ENCODE measurements at places on chromosomes 12 and 14.

DNA sequence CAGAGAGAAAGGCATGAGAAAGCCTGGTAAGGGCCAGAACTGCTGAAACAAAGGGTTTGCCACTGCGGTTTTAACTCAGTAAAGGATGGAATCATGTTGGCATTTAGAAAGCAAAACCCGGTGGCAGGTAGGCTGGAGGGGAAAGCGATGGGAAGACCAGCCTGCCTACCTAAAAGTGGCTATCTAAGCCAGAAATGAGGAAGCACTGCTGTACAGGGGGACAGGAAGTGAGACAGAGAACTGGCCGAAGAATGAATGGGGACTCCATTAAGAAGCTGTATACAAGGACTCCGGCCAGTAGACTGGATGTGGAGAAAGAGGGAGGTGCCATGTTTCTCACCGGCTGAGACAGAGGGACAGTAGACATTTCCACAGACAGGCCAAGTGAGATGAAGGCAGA lies 48.2 kb downstream of the PPM1H start:
- no peaks in the 10 kb centered on the region for H3K27me3 ChIP-seq
- no peaks in the 10 kb centered on the region for H3K36me3 ChIP-seq
- no peak for DNase-seq
- H3K4me3 ChIP-seq = no peak overlapping the region
- no peaks in the 10 kb centered on the region for H3K4me1 ChIP-seq
- H3K27ac ChIP-seq = no peak overlapping the region

DNA sequence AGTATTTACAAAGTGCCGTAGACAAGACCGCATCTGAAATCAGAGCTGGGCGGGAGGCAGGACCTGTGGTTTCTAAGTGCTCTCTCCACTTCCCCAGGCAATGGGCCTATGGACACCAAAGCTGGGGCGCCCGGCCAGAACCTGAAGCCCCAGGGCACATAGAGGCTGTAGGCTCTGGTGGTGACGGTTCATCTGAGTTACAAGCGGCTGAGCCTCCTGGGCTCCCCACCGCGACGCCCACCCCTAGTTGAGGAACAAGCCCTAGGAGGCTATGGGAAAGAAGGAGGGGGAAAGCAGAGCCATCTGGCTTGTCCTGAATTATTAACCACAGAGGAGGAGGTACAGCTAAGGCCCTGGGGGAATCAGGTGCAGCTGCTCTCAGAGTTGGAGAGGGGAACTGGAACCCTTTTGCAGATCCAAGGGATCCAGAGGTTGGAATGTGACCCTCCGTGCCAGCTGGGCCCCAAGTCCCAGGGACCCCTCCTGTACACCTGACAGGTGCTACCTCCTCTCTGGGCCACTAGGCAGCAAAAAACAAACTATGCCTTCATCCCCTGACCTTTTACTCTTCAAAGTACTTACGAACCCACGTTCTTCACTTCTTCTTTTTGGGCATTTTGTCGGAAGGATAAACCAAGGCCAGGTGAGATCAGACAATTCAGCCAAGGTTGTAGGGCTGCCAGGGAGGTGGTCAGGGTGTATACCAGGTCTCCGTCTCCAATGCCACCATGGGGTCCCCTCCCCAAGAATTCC lies 77.2 kb downstream of the ARL6IP4 start:
- no peaks in the 10 kb centered on the region for H3K27me3 ChIP-seq
- H3K4me3 ChIP-seq = no peak overlapping the region
- no peak for DNase-seq
- no peaks in the 10 kb centered on the region for H3K36me3 ChIP-seq
- H3K27ac ChIP-seq = no peak overlapping the region

DNA sequence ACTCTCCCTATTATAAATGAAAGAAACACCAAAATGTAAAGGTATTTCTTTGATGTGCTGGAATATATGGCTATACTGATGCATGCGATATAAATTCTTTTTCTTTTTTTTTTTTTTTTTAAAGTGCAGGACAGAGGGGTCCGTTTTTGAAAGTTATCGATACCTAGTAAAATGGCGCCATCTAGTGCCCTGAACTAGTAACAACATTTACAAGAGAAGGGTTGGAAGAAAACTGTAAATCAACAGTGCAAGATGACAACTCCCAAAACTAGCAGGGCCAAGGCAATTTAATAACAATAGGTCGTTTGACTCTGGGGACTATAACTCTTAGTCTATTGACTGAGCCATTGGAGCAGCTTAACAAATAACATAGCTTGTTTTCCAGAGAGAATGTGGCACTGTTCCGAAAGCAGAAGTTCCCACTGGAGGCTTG lies 137.7 kb downstream of the SPTSSA start:
- H3K4me1 ChIP-seq = no peaks in the 10 kb centered on the region
- no peaks in the 10 kb centered on the region for H3K27me3 ChIP-seq
- no peaks in the 10 kb centered on the region for H3K36me3 ChIP-seq

DNA sequence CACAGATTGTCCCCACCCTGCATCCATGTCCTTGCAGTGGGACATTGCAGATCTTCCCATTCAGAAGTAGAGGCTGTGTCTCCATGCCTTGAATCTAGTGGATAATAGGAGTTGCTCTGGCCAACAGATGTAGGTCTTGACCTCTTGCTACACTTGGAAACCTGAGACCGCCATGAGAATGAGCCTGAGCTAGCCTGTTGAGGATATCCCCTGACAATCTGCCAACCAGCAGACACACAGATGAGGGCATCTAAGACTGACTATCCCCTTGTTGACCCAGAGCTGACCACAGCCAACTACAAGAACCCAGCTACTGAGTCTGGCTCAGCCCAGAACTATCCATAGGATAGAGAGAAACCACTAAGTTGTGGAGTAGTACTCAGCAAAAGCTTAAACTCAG lies 161.1 kb upstream of the NOS1 start:
- H3K27ac ChIP-seq = no peak overlapping the region
- H3K36me3 ChIP-seq = no peaks in the 10 kb centered on the region
- no peaks in the 10 kb centered on the region for H3K4me1 ChIP-seq
- DNase-seq = no peak
- no peaks in the 10 kb centered on the region for H3K27me3 ChIP-seq

- no peak overlapping the region for H3K4me3 ChIP-seq
- no peaks in the 10 kb centered on the region for H3K4me1 ChIP-seq
- no peak overlapping the region for H3K27ac ChIP-seq
- H3K27me3 ChIP-seq = no peaks in the 10 kb centered on the region
- no peaks in the 10 kb centered on the region for H3K36me3 ChIP-seq
Measured at GRCh38 chr14:100116134-100116533, 43.3 kb downstream of the DEGS2 start.

GRCh38 chr14:73245480-73246325 lies 8.4 kb downstream of the PAPLN start:
- no peak overlapping the region for H3K27ac ChIP-seq
- peak; percentile 86 for DNase-seq
- peaks cover 18% of the 10 kb centered on the region for H3K4me1 ChIP-seq
- H3K36me3 ChIP-seq = no peaks in the 10 kb centered on the region
- peaks cover 8% of the 10 kb centered on the region for H3K27me3 ChIP-seq

- DNase-seq = no peak
- no peak overlapping the region for H3K27ac ChIP-seq
- H3K27me3 ChIP-seq = no peaks in the 10 kb centered on the region
Measured at GRCh38 chr12:25817166-25817565, 141.3 kb upstream of the RASSF8 start.

- no peaks in the 10 kb centered on the region for H3K36me3 ChIP-seq
- H3K4me3 ChIP-seq = no peak overlapping the region
- DNase-seq = no peak
- no peaks in the 10 kb centered on the region for H3K4me1 ChIP-seq
- no peak overlapping the region for H3K27ac ChIP-seq
Measured at GRCh38 chr12:81245458-81245857, 167.6 kb downstream of the ACSS3 start.

GRCh38 chr12:75561921-75562320 lies 50.5 kb upstream of the KRR1 start:
- no peaks in the 10 kb centered on the region for H3K27me3 ChIP-seq
- H3K4me1 ChIP-seq = no peaks in the 10 kb centered on the region
- no peak for DNase-seq
- no peak overlapping the region for H3K27ac ChIP-seq
- H3K36me3 ChIP-seq = no peaks in the 10 kb centered on the region
- no peak overlapping the region for H3K4me3 ChIP-seq

GRCh38 chr14:95309261-95310051 lies 10.3 kb downstream of the CLMN start:
- DNase-seq = no peak
- H3K27me3 ChIP-seq = no peaks in the 10 kb centered on the region
- H3K4me3 ChIP-seq = no peak overlapping the region
- no peak overlapping the region for H3K27ac ChIP-seq
- H3K36me3 ChIP-seq = no peaks in the 10 kb centered on the region

DNA sequence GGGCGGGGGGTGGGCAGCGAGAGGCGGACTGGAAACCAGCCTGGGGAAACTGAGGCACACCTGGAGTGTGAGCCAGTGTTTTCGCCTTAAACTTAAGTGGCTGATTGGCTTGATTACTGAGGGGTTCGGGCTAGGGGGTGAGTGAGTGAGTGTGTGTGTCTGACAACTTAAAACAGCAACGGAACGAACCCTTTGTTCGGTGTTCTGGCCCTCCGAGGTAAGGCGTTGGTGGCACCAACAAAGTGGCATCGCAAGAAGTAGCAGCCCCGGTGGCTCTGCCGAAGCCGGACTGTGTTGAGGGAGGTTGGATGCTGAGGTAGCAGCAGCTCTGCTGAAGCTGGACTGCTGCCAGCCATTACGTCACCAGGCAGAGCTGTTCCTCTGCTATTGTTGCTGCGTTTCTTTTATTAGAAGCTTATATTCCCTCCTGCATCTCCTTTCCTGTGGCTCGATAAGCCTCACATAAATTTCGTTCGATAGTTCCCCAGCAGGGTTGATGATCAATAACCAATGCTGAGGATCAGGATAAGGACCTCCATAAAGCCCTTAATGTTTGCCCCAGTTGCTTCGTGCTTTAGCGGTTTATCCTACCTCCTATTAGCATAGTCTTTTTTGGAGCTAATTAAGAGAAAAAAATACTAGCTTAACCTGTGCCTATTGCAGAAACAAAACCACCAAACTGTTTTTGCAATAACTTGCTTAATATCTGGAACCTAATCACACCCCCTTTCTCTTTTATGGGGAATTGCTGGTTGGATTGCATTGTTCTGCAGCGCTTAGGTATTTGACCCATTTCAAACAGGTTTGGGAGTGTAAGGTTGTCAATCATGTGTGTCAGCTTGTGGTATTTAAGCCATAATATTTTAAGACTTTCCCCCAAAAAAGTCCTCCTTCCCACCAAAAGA lies 1.3 kb downstream of the GPR137C start:
- peak overlapping the region; percentile 80 for H3K4me3 ChIP-seq
- H3K27ac ChIP-seq = no peak overlapping the region
- DNase-seq = peak; percentile 50
- peaks cover 17% of the 10 kb centered on the region for H3K27me3 ChIP-seq
- H3K4me1 ChIP-seq = peaks cover 21% of the 10 kb centered on the region

GRCh38 chr14:69695322-69696203 lies 71.4 kb upstream of the SRSF5 start:
- no peaks in the 10 kb centered on the region for H3K36me3 ChIP-seq
- H3K27me3 ChIP-seq = no peaks in the 10 kb centered on the region
- peaks cover 28% of the 10 kb centered on the region for H3K4me1 ChIP-seq
- no peak for DNase-seq

- no peaks in the 10 kb centered on the region for H3K27me3 ChIP-seq
- no peak overlapping the region for H3K27ac ChIP-seq
- H3K4me3 ChIP-seq = no peak overlapping the region
- no peaks in the 10 kb centered on the region for H3K36me3 ChIP-seq
- DNase-seq = no peak
Measured at GRCh38 chr14:39203659-39204606, 28.9 kb downstream of the PNN start.

DNA sequence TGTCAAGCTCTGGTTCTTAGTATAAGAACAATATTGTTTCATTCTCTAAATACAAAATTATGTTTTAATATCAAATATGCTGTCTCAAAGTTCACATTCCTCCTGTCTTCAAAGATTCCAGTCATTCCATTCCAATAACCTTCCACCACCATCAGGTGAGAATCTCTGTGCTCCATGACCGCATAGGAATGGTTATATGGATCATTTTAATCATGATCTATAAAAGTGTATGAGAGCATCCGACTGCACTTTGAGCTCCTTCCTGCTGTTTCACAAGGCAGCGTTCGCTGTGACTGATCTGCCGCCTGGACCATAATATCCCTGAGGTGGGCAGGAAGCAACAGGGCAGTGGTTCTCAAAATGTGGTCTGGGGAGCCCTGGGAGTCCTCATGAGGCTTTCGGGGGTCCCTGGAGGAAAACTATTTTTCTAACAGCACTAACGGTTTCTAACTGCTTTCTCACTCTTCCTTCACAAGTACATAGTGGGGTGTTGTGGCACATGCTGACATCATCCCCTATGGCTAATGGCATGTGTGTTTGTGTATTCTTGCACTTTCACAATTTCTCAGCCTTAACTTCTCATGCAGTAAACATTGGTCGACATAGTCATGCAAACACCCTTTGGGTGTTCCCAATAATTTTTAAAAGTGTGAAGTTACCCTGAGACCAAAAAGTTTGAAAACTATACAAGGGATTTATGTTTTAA lies 137.4 kb downstream of the ANO2 start:
- no peaks in the 10 kb centered on the region for H3K4me1 ChIP-seq
- no peaks in the 10 kb centered on the region for H3K36me3 ChIP-seq
- H3K27me3 ChIP-seq = no peaks in the 10 kb centered on the region
- no peak overlapping the region for H3K4me3 ChIP-seq
- no peak overlapping the region for H3K27ac ChIP-seq
- no peak for DNase-seq

DNA sequence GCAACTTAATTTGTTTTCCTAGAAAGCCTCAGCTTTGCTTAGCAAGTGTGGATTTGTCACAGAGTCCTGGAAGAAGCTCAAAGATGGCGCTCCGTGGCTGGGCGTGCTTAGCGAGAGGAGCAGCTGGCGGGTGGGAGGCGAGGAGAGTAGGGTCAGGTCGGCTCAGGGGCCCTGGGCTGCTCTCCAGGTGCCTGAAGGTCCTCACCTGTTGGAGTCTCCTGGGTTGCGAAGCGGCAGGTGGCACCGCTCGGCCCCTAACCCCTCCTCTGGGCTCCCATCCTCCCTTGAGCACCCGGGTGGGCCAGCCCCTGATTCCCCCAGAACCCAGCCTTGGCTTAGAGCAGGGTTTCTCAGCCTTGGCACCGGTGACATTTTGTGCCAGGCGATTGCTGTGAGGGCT lies 25.1 kb downstream of the LRTM2 start:
- no peak overlapping the region for H3K27ac ChIP-seq
- no peak for DNase-seq
- H3K27me3 ChIP-seq = no peaks in the 10 kb centered on the region
- no peaks in the 10 kb centered on the region for H3K36me3 ChIP-seq
- H3K4me1 ChIP-seq = peaks cover 9% of the 10 kb centered on the region

GRCh38 chr14:90154110-90154509 lies 92.3 kb downstream of the KCNK13 start:
- H3K27me3 ChIP-seq = no peaks in the 10 kb centered on the region
- H3K27ac ChIP-seq = no peak overlapping the region
- no peaks in the 10 kb centered on the region for H3K4me1 ChIP-seq
- DNase-seq = no peak
- H3K36me3 ChIP-seq = no peaks in the 10 kb centered on the region

- no peak for DNase-seq
- H3K4me1 ChIP-seq = no peaks in the 10 kb centered on the region
- H3K4me3 ChIP-seq = no peak overlapping the region
Measured at GRCh38 chr12:54649825-54650224, 1.7 kb upstream of the DCD start.
